ENCODE measurements at places on chromosomes 7 and 10.

GRCh38 chr7:140126435-140127034, 50.2 kb downstream of the KDM7A start:
- DNase-seq = no peak

GRCh38 chr10:26737730-26738129, 40.2 kb downstream of the PDSS1 start:
- DNase-seq = no peak

- no peak for DNase-seq
Observed at GRCh38 chr7:32893722-32894121, 2.2 kb upstream of the KBTBD2 start.

DNA sequence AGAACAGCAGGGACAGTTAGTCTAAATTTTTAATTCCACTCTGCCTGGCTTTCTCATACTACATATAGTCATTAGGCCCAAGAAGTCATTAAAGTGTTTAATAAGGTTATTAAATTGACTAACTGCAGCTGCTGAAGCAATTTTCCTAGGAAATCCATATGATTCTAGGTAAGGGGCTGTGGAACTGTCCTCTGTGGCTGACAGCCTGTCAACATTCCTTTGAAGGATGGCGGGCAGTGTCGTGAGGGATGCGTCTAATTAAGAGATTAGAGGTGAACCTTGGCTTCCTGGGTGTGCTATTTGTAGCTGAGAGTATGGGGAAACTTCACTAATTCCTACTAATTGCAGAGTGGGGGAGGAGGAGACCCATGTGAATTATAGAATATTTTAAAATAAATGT, 64.6 kb downstream of the SNX10 start:
- DNase-seq = no peak

DNA sequence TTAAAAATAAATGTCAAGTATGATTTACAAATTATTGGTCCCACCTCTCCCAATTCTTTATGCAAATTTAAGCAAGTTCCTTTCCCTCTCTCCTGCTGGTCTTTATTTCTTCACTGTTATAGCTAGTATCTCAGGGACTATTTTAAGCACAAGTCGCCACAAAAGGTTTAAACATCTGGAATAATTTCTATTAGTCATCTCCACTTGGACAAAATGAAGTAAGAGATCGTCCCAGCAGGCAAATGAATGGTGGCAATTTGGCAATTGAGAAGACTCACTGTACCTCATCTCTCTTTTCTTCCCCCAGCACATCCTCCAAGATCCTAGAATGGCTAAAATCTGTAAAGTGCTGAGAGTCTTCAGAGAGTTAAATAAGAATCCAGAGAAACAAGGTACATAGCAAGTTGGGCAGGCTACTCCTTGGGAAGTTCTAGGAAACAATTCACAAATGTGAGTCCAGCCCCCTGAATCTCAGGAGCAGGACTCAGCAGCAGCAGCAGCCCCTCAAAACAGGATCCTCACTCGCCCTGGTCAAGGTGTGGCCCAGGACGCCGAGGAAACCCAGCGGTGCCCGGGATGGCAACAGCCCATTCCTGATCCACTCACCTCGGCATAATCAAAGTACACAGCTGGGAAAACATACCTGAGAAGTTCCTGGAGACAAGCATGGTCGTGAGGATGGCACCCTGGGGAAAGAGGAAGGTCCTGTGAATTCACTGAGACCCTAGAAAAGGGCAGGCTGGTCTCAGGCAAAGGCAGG, 30.3 kb upstream of the NDST2 start:
- no peak for DNase-seq

GRCh38 chr7:94366832-94367231, 27.9 kb upstream of the COL1A2 start:
- no peak for DNase-seq

DNA sequence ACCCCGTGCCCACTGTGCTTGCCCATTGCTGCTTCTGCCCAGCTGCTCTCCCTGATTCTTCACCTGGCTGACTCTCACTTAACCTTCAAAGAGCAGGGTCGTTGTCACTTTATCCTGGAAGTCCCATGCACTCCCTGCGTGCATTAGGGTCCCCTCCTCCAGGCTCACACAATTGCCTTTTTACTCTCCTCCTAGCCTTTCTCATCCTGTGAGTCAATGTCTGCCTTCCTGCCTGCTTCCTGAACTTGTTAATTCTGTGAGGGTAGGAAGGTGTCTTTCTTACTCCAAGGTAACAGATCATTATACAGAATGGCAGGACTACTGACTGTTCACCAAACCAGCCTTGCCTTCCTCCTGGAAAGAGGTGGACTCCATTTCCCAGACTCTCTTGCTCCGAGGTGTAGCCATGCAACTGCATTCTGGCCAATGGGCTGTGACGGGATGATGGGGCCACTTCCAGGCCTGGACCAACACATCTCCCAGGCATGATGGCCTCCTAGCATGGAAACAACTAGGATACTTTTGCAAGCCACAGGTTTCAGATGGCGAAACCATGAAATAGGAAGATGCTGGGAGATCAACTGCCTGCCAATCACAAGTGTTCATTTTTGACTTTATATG, 54.7 kb downstream of the ARHGAP22 start:
- no peak for DNase-seq

- DNase-seq = no peak
Observed at GRCh38 chr7:134378562-134378961, 61.8 kb upstream of the SLC35B4 start.

DNA sequence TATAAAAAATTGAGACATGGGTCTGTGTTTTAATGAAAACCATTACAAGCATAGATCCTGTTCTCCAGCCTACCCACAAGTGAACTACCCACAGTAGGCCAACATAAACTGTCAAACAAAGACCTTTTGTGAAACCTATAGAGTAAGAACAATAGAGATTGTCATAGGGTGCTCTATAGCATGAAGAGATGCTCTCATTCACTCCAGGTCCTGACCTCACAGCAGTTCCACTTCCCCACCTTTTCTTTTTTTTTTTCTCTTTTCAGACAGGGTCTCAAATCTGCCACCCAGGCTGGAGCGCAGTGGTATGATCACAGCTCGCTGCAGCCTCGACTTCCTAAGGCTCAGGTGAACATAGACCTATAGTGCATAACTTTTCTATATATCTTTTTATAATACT, 72.3 kb downstream of the CPEB3 start:
- DNase-seq = no peak

- no peak for DNase-seq
Observed at GRCh38 chr10:93436591-93437085, 45.5 kb downstream of the MYOF start.

DNA sequence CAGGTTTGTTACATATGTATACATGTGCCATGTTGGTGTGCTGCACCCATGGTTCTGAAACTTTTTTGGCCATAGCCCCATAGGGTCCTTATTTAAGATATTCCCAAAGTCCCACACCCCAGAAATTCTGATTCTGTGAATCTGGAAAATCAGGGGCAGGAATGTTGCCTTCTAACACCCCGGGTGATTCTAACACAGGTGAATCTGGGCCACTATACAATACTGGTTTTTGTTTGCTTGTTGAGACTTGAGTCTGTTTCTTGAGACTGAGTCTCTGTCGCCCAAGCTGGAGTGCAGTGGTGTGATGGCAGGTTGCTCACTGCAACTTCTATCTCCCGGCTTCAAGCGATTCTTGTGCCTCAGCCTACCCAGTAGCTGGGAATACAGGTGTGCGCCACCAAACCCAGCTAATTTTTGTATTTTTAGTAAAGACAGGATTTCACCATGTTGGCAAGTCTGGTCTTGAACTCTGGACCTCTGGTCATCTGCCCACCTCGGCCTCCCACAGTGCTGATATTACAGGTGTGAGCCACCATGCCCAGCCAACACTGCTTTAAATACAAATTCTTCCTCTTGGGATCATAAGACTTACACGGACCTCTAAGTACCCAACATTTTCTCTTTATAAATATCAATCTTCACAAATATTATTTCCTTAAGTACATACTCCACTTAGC, 16.9 kb upstream of the PHYH start:
- DNase-seq = no peak

GRCh38 chr10:59587083-59587755, 122.4 kb downstream of the SLC16A9 start:
- no peak for DNase-seq

- DNase-seq = no peak
Observed at GRCh38 chr7:24637021-24637420, 63.8 kb downstream of the PALS2 start.

DNA sequence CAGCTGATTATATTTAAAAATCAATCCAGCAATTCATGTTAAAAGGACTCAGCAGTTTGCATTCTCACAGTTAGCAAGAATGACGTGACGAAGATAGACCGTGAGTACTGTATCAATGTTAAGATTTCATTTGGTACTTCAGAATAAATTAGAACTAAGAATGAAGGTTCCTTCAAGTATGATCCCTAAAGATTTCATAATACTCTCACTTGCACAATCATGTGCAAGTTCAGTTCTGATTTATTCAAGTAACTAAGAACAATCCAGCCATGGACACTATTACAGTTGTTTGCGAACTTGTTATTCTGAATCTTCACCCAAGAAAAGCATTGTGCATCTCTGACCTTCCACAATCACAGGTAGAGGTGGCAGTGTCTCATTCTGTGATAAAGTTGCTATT, 7.7 kb downstream of the RHEB start:
- no peak for DNase-seq

- DNase-seq = no peak
Observed at GRCh38 chr7:826230-826917, 5.9 kb upstream of the SUN1 start.

- DNase-seq = no peak
Observed at GRCh38 chr10:69728335-69728870, 73.3 kb upstream of the COL13A1 start.

DNA sequence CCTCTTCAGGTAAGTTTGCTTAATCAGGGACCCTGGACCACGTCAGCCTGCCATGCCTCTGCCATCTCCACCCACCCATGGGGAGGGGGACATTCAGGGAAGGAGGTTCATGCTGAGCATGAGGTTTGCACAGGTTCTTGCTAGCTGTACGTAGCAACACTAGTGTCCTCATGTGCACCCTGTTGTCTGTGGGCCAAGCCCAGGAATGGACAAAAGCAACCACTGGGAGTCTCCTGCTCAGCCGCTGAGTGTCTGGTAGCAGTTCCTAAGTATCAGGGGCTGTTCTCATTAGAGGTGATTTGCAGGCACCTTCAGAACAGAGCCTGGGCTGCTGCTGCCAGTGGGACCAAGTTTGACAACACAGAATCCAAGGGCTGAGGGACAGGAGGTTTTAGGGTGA, 17.9 kb downstream of the CASP7 start:
- no peak for DNase-seq

- DNase-seq = no peak
Observed at GRCh38 chr7:16755397-16755796, 1.8 kb downstream of the TSPAN13 start.

- DNase-seq = no peak
Observed at GRCh38 chr7:4769761-4770160, 5.7 kb upstream of the AP5Z1 start.

- DNase-seq = no peak
Observed at GRCh38 chr7:70790215-70791073, 341.5 kb upstream of the GALNT17 start.

GRCh38 chr7:29620556-29620930, 56.9 kb downstream of the PRR15 start:
- no peak for DNase-seq

DNA sequence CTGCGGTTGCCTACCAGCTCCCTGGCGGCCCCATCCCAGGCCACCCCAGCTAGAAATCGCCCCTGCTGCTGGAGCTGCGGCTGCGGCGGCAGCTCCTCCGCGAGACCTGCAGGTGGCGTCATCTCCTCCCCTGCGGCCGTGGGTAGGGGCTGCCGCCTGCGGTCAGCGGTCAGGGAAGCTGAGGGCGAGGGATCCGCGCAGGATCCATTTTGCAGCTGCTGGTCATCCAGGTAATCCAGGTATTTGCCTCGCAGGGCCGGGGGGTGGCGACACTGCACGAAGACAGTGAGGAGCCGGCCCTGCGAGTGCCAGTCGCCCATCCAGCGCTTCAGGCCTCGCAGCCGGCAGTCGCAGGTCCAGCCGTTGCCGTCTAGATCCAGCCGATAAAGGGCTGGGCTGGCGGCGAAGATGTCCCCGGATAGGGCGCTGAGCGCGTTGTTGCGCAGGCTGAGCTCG, 1.5 kb downstream of the TRIL start:
- no peak for DNase-seq

DNA sequence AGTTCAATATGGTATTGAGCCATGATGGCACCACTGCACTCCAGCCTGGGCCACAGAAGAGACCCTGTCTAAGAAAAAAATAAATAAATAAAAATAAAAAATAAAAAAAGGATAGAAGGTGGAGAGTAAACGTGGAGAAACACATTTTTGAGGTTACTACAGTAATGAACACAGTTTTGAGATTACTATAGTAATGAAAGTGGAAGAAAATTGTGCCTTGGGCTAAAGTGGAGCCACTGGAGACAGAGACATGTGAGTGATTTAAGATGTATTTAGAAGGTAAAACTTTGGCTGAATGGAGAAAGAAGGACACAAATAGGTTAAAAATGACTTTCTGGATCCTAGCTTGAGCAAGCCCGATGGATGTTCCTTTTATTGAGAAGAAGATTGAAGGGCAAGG, 76.8 kb downstream of the HGF start:
- DNase-seq = no peak

- DNase-seq = no peak
Observed at GRCh38 chr10:129725011-129725410, 239.1 kb downstream of the EBF3 start.

DNA sequence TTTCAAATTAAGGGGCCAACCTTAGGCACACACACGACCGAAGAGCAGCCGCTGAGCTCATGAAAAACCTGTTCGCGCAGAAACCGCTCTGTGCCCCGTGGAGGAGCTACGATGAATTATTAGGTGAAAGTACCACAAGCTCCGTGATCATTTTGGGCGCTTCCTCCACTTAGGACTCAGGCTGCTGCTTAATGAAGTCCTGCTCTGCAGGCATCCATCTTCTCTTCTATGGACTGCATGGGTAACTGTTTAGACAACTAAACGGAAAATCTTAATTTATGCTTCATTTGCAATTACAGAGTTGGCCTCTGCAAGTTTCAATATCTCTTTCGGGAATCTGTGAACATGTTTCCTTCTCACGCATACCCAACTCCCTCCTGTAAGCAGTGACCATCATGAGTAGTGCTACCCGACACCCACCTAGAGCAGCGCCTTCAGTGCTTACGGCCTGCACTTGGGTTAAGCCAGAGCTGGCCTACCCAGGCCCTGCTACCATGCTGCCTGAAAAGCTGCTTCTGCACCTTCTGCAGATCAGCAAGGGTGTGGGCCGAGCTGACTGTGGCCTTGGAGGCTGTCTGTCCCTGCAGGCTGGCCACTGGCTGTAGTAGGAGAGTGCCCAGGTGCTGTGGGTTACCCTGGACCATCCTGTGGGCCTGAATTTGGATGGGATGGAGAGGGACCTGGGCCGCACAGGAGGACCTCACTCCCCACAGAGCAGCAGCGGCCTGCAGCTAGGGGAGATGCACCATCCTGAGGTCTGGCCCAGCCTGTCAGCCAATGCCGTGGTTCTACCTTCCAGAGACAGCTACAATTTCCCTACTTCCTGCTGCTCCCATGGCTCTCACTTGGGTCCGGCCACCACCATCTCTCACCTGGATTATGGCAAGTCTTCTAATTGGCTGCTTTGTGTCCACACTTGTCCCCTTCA, 36.0 kb downstream of the GNA12 start:
- DNase-seq = no peak

GRCh38 chr7:111147708-111148533, 57.0 kb downstream of the LRRN3 start:
- DNase-seq = no peak

GRCh38 chr7:55096323-55096722, 77.5 kb downstream of the EGFR start:
- no peak for DNase-seq

All from NCI-H1436 treated with DMSO at 0.1 percent for 48 hours (cell line).